Mammary microvascular endothelial cell (primary cell): ENCODE measurements at places on chromosomes 7 and 10. TPM values are rescaled to one million over a fixed set of nuclear protein-coding genes. Genes with fewer than 3 reads are reported as not detected.

Gene NUTM2A
- total RNA-seq: 0.79 and 0.93 TPM in 2 replicates

Gene CHRM2
- total RNA-seq: under 0.01 TPM in 1 of 2 replicates, not detected in the other

Gene EIF5AL1
- total RNA-seq: 0.60 and 0.74 TPM in 2 replicates

Gene BRAT1
- total RNA-seq: 39.9 and 41.0 TPM in 2 replicates

Gene AKR1B15
- total RNA-seq: not detected in 2 replicates

Gene PPP1R9A
- total RNA-seq: 0.74 and 1.5 TPM in 2 replicates

Gene HOXA3
- 11.0 and 11.1 TPM in 2 replicates for total RNA-seq

Gene PAX4
- not detected in 2 replicates for total RNA-seq

Gene CALML5
- total RNA-seq: not detected in 2 replicates

Gene PHKG1
- not detected in 2 replicates for total RNA-seq

Gene TBXAS1
- 0.67 and 1.7 TPM in 2 replicates for total RNA-seq

Gene DOCK1
- total RNA-seq: 39.4 and 40.0 TPM in 2 replicates

Gene GDF2
- not detected in 2 replicates for total RNA-seq

Gene PHYHIPL
- not detected in 2 replicates for total RNA-seq

Gene SMO
- total RNA-seq: 8.5 and 9.1 TPM in 2 replicates

Gene GPR26
- not detected in 2 replicates for total RNA-seq

Gene KCTD7
- total RNA-seq: 2.8 and 6.6 TPM in 2 replicates

Gene TMEM270
- total RNA-seq: not detected in 2 replicates

Gene SUN3
- not detected in 2 replicates for total RNA-seq

Gene CALCR
- not detected in 2 replicates for total RNA-seq

Gene PRKG1
- total RNA-seq: 0.30 and 0.33 TPM in 2 replicates

Gene ZNF282
- total RNA-seq: 22.3 and 26.2 TPM in 2 replicates

Gene TRIM73
- total RNA-seq: 0.05 TPM in 1 of 2 replicates, not detected in the other

Gene SLC16A12
- total RNA-seq: not detected in 2 replicates

Gene PDAP1
- 138 and 147 TPM in 2 replicates for total RNA-seq

Gene MLXIPL
- total RNA-seq: not detected in 2 replicates

Gene IL15RA
- total RNA-seq: 40.6 and 52.3 TPM in 2 replicates

Gene PAXIP1
- 8.1 and 8.3 TPM in 2 replicates for total RNA-seq

Gene AQP1
- total RNA-seq: 1.4 and 4.9 TPM in 2 replicates

Gene PDE6C
- total RNA-seq: not detected in 2 replicates

Gene GNAT3
- not detected in 2 replicates for total RNA-seq

Gene CTAGE8
- not detected in 2 replicates for total RNA-seq

Gene CLRN3
- not detected in 2 replicates for total RNA-seq

Gene CNPY1
- total RNA-seq: not detected in 2 replicates

Gene GLI3
- 2.7 and 3.8 TPM in 2 replicates for total RNA-seq

Gene EPHB6
- 0.15 TPM in 1 of 2 replicates, not detected in the other for total RNA-seq

Gene ATP6V0A4
- 0.10 and 0.13 TPM in 2 replicates for total RNA-seq

Gene GPR22
- total RNA-seq: not detected in 2 replicates

Gene KCNMA1
- total RNA-seq: 0.15 TPM in 1 of 2 replicates, not detected in the other

Gene CC2D2B
- not detected in 2 replicates for total RNA-seq

Gene CDK14
- 4.7 and 11.4 TPM in 2 replicates for total RNA-seq

Gene HTR5A
- not detected in 2 replicates for total RNA-seq

Gene NCAPG2
- total RNA-seq: 26.7 and 27.4 TPM in 2 replicates

Gene IKZF1
- total RNA-seq: not detected in 2 replicates

Gene GIMAP6
- total RNA-seq: 85.8 and 89.9 TPM in 2 replicates

Gene PRKAR1B
- total RNA-seq: 19.6 and 20.1 TPM in 2 replicates

Gene NODAL
- total RNA-seq: not detected in 2 replicates

Gene DGKI
- total RNA-seq: 0.20 and 1.2 TPM in 2 replicates
